ENCODE measurements at places on chromosomes 2 and 18. TPM values are rescaled to one million over a fixed set of nuclear protein-coding genes. Genes with fewer than 3 reads are reported as not detected.

GRCh38 chr2:212949786-212950185 is 201.6 kb downstream of the IKZF2 start:
- no peak for DNase-seq

GRCh38 chr2:31386648-31387047 is 27.9 kb downstream of the XDH start:
- no peak for DNase-seq

Gene CHRND
- not detected for total RNA-seq

Gene SLC40A1
- total RNA-seq: 245 TPM

DNA sequence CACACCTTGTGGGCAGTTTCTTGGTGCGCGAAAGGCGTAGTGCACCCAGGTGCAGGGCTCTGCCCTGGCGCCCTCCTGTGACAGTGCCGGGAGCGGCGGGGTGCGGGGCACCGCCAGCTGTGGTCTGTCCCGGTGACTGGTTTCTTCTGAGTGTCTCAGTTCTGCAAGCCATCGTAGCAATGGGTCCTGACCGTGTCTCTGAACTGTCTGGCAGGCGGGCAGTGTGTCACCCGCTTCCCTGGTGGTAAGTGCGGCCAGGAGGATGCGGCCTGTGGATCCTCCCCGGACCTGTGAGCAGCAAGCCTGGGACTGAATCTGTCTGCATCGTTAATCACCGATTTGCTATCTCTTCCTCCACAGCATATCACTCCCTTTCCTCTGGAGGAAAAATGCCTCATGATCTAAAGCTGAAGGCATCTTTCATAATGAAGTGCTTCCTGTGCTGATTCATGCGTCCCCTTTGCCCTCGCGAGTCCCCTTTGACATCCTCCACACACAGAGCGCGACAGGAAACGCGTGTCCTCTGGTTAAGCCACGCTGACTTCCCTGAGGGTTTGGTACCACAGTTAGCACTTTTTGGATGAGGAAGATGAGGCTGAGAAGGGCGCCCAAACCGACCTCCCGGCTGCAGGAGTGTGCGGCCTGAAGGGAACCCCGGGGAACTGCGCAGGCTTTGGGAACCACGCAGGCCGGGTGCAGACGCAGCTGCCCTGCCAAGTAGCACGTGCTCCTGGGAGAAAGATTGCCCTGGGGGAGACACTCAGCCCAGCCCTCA is 416.0 kb upstream of the HS6ST1 start:
- DNase-seq: no peak

DNA sequence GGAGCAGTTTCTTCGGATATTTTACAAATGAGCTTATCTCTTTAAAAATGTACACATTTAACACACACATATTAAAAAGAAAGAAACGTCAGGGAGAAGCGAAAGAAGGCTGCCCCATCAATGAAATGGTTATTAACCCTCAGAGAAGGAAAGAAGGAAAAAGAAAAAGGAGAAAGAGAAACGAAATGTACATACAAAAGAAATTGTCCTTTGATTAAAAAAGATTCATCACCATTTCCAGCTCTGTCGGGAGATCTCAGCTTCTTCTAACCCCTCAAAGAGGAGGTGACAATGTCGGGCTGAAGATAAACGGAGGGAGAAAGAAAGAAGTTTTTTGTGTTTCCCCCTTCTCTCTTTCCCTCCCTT is 1.5 kb downstream of the IKZF2 start:
- no peak for DNase-seq

All from left colon (tissue), 2 donors.